ENCODE measurements at places on chromosomes 11 and 22. TPM values are rescaled to one million over a fixed set of nuclear protein-coding genes. Genes with fewer than 3 reads are reported as not detected.

DNA sequence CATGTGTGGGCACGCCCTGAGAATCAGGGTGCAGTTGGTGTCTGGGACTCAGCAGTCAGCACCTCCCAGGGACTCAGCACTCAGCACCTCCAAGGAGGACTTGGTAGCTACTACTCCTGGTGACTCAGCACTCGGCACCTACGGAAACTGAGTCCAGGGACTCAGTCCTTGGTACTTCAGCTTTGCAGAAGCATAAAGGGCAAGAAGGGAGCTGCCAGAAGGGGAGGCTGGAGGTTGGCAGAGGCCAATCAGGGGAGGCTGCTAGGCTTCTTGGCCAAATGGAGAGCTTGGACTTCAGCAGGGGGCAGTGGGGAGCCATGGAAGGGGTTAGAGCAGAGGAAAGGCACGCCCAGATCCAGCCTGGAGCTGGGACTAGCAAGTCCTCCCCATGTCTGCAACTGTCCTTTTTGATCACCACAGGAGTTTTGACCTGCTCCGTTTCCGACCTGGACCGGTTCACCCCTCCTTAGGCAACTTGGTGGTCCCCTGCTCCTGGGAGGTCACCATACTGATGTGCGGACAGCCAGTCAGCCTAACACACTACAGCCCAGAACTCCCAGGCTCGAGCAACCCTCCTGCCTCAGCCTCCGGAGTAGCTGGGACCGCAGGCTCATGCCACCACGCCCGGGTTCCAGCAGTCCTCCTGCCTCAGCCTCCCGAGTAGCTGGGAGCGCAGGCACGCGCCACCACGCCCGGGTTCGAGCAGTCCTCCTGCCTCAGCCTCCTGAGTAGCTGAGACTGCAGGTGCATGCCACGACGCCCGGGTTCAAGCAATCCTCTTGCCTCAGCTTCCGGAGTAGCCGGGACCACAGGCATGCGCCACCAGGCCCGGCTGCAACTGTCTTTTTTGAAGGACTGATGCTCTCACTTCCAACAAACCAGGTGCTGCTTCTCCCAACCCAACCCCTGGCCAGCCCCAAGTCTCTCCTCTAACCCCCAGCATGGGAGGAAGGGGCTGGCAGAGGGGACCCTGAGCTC, 1.5 kb downstream of the ANO9 start:
- no peak for DNase-seq

The AIFM3 gene
- total RNA-seq = 0.21 TPM

GRCh38 chr11:104091281-104092096, 55.0 kb downstream of the DDI1 start:
- DNase-seq = peak; percentile 9

The ME3 gene
- 18.2 TPM for total RNA-seq

GRCh38 chr11:28447226-28447625, 339.0 kb downstream of the METTL15 start:
- no peak for DNase-seq

The SYT8 gene
- 16.2 TPM for total RNA-seq

The MYEOV gene
- 1.3 TPM for total RNA-seq

The TSPAN32 gene
- 2.1 TPM for total RNA-seq

GRCh38 chr11:123429336-123429735, 733 bp upstream of the GRAMD1B start:
- DNase-seq = no peak

DNA sequence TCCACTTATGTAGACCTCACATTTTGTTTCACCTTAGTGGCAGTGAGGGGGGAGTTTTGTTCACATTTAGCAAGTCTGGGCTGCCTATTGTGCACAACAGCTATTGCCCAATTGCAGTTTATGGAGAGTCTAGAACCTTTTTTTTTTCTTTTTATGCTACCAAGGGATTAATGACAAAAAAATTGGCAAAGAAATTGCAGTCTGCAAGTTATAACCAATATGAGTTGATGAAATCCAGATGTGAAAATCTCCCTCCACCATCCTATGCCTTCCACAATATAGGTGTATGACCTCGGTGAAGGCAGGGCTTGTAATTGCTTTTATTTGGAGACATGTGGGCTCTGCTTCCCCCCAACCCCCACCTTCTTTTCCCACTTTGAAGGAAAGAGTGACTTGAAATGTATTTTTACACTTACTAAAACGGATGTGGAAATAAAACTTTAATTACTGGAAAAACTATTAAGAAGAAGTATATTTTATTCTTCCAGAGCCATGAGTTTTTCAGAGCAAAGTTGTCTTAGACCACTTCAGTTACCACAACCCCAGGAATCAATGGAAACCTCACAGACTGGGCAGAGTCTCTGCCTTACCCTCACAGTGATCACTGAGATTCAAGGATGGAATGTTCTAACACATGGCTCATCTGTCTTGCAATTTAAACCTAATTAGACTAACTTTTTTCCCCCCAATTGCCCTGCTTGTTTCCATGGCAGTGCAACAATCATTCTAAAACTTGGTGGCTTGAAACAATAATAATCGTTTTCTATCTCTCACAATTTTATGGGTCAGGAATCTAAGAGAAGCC, 120.8 kb upstream of the SLC5A12 start:
- DNase-seq = no peak

- no peak for DNase-seq
Observed at GRCh38 chr11:85096939-85097338, 530.2 kb downstream of the DLG2 start.

DNA sequence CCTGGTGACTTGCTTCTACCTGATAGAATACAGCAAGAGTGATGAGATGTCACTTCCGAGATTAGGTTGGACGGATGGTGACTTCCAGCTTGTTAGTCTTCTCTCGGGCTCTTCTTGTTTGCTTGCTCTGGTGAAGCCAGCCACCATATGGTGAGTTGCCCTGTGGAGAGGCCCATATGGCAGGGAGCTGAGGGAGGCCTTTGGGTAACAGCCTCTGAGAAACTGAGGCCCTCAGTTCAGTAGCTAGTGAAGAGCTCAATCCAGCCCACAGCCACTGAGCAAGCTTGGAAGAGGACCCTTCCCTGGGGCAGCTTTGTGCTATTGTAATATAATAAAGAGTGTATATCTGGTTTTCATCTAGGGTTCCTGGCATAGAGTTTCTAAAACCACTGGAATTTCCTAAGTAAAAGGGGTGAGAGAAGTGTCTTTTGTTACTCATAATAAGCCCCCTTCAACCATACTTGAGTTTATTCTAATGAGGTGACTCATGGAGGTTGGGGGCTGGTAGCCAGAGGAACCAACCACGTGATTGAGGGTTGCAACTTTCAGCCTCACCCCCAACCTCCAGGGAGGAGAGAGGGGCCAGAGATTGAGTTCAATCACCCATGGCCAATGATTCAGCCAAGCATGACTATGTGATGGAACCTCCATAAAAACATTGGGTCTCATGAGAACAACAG, 8.0 kb upstream of the TPCN2 start:
- no peak for DNase-seq

The NAGA gene
- 27.1 TPM for total RNA-seq

DNA sequence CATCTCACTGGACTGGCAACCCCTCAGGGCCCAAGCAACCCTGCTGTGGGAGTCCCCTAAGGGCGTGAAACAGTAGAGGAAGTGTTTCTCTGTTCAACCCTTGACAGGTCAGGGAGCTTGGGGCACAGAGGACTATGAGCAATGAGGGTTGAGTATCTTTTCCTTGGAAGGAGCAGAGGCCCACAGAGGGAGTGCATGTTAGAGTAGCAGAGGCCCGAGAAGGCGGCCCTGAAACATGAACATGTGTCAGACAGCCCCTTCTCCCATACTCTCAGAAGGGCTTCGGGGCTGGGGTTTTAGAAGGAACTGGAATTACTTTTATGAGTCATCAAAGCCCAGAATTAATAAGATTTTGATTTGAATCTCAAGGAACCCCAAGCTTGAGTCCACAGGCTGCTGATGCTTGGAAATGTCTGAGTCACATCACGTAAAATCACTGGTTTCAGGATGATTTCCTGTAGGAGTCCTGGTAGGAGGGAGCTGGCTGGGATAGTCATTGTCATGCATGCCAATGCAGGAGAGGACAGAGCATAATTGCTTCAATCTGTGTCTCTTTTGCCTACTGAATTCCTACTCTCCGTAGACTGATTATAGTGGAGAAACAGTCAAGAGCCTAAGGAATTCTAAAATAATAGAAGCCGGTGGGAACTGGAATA, 22.6 kb downstream of the C11orf71 start:
- no peak for DNase-seq

- no peak for DNase-seq
Observed at GRCh38 chr11:108933630-108934029, 268.8 kb downstream of the DDX10 start.

The FSHB gene
- total RNA-seq = not detected

The TNNI2 gene
- 3,551 TPM for total RNA-seq

Data from tongue (tissue), 3 donors.